ENCODE measurements at places on chromosomes 2 and 18.

DNA sequence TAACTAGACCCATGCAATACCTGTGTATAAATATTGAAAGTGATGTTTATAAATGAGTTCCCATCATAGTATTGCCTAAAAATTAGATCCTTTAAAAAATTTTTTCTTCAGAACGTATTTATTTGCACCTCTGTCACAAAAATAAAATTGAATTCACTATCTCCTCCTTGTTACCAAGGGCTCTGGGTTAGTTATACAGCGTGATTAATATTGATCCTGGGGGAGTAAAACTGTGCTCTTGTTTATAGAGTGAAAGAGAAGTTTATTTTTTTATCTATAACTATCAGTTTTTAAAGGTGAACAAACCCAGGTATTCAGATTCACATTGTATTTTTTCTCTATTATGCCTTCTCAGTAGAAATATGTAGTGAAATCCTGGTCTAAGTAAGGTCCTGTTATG lies 458.5 kb downstream of the CPS1 start:
- no peak for DNase-seq

GRCh38 chr2:146108993-146109392 lies 1589.1 kb upstream of the ZEB2 start:
- DNase-seq = no peak

DNA sequence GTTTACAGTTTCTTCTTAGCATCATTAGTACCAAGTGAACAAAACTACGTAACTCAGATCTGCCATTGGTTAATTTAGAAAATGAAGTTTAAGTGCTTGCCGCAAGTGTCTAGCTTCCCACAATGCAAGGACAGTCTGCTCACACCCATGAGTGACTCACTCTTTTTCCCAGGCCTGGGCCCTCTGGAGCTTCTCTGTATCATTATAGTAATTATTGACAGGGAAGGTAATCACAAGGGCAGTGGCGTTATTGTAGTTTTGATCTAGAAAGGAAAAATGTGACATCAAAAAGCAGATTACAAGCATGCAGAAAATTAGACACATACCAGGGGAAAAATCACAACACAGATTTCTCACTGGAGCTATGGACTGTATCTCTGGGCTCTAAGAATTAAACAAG lies 38.5 kb downstream of the NPC1 start:
- no peak for DNase-seq

DNA sequence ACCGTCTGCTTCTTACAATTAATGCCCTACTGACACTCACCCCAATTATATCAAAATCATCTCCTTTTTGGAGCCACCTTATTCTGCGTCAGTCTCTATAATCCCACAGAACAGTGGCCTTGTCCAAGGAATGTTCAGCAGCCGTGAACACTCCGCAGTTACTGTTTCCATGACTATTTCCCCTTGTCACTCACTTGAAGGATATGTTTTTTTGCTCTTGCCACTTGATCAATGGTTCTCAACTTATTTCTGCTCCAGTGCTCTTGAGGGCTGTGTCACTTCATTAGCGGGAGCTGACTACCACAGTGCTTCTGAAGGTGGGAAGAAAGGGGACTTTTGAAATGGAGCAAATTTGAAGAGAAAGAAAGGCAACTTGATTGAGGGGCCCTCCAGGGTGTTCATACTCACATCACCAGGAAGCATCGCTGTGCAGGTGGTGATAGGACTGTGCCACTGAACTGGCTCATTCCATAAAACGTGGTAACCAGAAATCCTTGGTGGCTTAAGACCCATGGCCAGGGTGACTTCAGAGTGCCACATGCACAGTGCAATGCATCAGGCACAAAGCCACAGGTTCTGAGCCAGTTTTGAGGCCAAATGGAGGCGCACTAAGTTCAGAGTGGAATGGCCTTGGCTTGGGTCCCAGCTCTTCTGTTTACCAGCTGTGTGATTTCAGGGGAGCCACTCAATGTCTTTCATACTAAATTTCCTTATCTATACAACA lies 320.6 kb upstream of the RAB12 start:
- DNase-seq = no peak

GRCh38 chr2:143190431-143190830 lies 61.2 kb downstream of the ARHGAP15 start:
- no peak for DNase-seq
